Transverse colon (tissue), 4 donors: ENCODE measurements at places on chromosomes 1 and 21.

GRCh38 chr1:233597489-233597901 lies 16.4 kb upstream of the KCNK1 start:
- DNase-seq, result no peak

DNA sequence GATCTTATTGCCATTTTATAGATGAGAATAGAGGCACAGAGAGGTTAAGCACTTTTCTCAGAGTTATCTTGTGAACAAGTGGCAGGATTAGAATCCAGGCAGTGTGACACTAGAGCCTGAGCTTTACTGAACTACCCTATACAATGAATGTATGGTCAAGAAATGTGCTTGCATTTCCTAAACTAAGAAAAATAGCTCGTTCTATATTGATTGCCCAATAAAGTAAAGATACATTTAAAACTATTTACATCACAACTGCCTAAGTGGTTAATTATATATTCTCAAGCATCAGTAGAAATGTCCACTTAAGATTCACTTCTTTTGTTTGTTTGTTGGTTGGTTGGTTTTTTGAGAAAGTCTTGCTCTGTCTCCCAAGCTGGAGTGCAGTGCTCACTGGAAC lies 91.6 kb downstream of the ZFYVE9 start:
- no peak for DNase-seq

DNA sequence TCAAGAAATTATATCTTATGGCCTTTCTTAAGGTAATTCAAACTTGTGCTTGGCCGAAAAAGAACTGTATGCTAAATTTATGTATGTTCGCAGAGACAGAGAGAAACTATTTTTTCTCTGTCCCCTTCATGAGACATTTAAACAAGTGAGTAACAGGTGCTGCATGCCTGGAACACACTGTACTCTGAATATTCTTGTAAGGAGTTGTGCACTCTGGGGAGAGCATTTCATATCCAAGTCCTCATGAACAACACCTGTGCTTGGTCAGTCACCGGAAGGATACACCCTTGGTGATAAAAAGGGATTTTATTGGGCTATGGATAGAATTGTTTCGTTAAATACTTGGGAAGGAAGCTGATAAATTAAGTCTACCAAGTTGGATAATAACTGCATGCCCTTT lies 220.8 kb upstream of the NRIP1 start:
- DNase-seq, result no peak

GRCh38 chr1:214400131-214400530 lies 119.2 kb downstream of the SMYD2 start:
- no peak for DNase-seq

GRCh38 chr1:194081444-194081843 lies 895.0 kb upstream of the B3GALT2 start:
- no peak for DNase-seq

- DNase-seq, result no peak
Observed at GRCh38 chr1:171179318-171180227, 5.5 kb upstream of the FMO2 start.

- no peak for DNase-seq
Observed at GRCh38 chr1:152251391-152251790, 27.4 kb upstream of the HRNR start.

DNA sequence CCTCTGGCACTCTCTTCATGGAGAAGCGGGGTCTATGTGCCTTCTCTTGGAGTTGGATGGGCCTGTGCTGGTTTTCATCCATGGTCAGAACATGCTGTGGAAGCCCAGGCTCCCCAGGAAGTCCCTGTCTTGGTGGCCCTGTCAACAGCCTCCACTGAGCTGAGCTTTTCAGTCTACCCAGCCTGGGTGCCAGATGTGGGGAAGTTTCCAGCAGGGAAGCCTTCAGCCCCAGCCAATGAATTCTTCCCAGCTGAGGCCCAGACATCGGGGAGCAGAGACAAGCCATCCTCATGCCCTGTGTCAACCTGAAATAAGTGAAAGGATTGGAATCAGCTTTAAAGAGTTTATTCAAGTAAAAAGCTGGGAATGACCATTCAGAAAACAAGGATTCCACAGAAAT lies 75.1 kb upstream of the PGBD5 start:
- DNase-seq, result no peak

DNA sequence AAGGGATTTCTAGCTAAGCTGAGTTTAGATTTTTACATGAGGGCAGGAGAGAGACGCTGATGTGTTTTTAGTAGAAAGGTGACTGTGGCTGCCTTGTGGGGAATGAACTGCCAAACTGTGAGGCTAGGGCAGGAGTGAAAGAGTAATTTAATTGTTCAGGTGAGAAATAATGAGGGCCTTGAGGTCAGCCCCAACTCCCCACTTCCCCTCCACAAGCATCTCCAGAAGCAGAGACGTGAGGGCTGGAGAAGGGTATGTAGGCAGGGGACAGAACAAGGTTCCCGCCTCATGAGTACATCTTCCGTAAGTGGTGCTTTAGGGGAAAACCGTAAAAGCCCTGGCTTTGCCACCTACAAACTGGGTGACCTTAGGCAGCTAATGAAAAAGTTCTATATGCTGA lies 70.8 kb downstream of the WARS2 start:
- DNase-seq, result no peak

GRCh38 chr1:44212355-44213221 lies 683 bp upstream of the DMAP1 start:
- no peak for DNase-seq

DNA sequence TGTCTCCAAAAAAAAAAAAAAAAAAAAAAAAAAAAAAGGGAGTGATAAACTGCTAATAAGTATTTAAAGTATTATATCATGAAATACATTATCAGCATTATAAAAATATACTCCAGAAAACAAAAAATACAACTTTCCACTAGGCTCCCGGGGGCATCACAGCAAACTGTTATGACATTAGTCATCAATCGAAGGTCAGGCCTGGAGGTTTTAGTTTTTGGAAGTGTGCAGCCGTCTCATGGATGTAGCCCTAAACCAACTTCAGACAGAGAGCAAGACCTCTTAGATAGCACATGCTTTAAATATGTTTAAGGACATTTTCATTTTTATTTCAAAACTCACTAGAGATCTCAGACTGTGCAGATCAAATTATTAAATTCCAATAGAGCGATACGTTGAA lies 106.3 kb downstream of the RERE start:
- no peak for DNase-seq

DNA sequence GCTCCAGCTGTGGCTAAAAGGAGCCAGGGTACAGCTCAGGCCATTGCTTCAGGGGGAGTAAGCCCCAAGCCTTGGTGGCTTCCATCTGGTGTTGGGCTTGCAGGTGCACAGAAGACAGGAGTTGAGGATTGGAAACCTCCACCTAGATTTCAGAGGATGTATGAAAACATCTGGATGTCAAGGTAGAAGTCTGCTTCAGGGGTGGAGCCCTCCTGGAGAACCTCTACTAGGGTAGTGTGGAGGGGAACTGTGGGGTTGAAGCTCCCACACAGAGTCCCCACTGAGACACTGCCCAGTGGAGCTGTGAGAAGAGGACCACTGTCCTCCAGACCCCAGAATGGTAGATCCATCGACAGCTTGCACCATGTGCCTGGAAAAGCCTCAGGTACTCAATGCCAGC lies 183.0 kb downstream of the PDE4B start:
- no peak for DNase-seq

DNA sequence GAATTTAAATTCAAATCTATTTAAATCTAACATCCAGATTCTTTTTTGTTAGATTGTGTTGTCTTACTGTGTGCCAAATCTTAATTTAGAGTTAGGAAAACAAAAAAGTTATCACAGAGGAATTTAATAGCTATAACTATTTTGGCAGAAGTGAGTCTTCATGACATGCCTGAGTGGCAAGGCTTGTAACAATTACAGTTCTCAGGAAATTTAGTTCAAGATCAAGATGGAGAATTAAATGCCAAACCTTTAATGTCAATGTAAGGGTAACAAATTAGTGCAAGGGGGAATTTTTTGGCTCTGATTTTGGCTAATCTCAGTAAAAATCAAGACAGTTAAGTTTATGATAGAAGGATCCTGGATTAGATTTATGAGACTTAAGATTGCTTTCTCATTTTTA lies 58.4 kb downstream of the GDAP2 start:
- no peak for DNase-seq

GRCh38 chr1:72937905-72938304 lies 655.6 kb upstream of the NEGR1 start:
- no peak for DNase-seq

GRCh38 chr21:27298465-27298864 lies 331.6 kb upstream of the ADAMTS5 start:
- no peak for DNase-seq

DNA sequence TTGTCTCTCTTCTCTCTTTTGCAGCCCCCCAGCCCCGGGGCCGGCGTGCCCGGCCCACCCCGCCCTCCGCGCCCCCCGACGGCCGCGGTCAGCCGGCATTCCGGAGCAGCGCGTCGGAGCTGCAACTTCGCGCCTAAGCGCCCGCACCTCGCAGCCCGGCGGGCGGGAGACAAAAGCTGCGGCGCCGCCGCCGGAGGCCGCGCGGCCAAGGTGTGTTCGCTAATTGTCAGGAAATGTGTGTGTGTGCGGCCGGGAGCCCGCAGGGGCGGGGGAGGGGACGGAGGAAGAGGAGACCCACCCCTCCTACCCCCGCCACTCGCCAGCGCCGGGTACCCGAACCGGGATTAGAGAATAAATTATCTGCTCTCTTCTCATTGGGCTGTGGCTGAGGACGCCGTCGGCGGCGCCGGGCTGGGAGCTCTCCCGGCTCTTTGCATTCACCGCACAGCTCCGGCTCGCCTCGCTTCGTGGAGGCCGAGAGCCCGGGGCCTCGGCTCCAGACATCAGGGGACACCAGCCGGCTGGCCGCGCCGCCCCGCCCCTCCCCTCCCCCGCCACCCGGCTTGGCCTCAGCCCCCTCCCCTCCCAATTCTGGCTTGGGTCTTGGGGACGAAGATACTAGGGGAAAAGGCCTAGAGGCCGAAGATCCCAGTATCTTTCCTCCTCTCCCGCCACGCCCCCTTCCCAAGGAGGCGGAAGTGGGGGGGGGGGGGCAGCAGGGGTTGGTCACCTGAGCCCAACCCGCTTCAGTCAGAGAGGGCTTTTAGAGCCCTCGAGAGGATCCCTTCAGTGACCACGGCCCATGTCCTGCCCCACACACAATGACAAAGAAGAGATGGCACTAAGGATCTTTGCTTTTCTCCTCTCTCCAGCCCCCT lies 1.3 kb upstream of the BLACAT1 start:
- no peak for DNase-seq

GRCh38 chr1:183472488-183473216 lies at the start of gene SMG7:
Gene SMG7 (plus strand): TSS chr1:183472499. CDS start chr1:183472621, 122 bp downstream.
- DNase-seq, result peak; percentile 59

DNA sequence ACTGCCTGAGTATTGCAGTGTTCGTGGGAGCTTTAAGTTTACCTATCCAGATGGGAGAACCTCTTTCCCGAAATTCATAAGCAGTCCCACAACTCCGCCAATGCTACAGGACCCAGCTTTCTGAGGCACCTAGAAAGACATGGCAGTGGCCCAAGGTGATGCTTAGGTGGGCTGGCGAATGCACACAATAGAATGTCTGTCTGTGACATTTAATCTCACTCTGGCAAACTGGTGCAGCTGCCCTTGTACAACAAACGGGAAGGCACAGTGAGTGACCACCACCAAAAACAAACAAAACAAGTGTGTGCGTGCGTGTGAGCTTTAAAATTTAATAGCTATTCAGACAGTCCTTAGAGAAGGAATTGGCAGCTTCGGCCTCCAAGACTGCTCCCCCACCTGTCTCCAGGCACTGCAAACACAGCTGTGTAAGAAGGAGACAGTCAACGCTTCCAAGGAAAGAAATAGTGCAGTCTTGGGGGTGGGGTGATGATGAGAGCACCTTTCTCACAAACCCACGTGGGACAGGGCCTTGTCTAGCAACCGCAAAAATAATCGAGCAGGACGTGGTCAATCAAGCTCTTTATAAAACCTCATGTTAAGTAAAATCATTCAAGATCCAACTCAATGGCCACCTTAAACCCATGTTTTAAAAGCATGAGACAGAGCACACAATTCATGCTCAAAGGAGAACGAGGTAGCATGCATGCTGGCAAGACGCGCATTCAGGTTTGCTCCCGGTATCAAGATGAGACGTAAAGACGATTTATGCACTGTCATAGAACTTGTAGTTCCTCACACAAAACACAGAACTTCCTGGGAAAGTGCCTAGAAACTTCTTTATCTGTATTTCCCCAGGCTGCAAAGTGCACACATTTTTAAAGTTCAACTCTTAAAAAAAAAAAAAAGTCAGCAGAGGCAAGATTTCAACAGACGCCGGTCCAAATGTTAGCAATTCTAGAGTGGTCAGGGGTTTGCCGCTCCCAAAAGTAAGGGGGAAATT lies 84.1 kb downstream of the TM2D1 start:
- no peak for DNase-seq

- DNase-seq, result no peak
Observed at GRCh38 chr1:201320168-201320788, 37.0 kb downstream of the PKP1 start.

GRCh38 chr1:108692724-108693655 lies 880 bp downstream of the PRPF38B start:
- peak; percentile 64 for DNase-seq

- DNase-seq, result no peak
Observed at GRCh38 chr1:185059950-185060571, 14.7 kb downstream of the RNF2 start.

DNA sequence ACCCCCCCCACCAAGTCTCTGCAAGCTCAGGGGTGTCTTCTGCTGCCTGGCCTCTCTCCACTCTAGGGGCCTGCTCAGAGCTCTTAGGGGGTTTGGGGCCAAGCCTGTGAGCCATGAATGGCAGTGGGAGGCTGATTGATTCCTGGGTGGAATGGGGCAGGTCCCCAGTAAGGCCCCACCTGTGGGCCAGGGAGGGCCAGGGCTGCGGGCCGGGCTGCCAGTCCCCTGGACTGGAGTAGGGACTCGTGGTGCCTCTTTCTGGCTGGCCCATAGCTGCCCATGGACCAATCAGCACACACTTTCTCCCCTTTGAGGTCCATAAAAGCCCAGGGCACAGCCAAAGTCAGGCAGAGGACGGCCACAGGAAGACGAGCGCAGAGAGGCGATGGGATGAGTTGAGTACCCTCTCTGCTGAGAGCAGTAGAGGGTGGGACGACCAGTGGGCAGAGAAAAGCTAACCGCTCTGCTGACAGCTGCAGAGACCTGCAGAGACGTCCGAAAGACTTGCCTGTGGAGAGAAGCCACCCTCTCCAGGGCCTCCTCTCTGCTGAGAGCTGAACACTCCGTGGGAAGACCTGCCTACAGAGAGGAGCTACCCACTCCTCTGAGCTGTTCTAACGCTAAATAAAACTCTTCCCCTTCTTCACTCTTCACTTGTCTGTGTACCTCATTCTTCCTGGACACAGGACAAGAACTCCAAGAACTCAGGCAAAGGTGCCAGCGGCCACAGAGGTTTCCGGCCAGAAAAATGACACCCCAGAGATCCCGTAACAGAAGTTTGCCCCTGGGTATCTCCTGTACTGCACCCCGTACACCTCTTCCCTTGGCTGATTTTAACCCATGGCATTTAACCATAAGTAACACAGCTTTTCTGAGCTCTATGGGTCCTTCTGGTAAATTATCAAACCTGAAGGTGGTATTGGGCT lies 38.2 kb upstream of the TARDBP start:
- DNase-seq, result no peak
